ENCODE measurements at places on chromosomes 7 and 10. TPM values are rescaled to one million over a fixed set of nuclear protein-coding genes. Genes with fewer than 3 reads are reported as not detected.
A peak's percentile ranks its signal among the peaks of the same experiment; 100 is the strongest.

DNA sequence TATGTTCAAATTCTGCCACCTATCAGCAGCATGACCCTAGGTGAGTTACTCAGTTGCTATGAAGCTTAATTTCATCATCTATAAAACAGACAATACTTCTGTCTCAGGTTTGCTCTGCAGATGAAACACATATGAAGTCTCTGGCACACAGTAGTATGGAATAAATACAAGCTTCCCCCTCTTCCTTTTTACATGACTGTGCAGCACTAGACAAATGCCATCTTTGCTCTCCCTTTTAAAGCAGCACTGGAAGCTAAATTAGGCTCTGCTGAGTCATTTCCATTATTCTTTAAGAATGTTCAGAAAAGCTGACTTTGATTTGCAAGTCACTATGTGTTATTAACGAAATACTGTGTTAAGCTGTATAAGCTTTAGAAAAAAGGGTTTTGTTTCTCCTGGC lies 40.7 kb upstream of the ANAPC16 start:
- no peak for DNase-seq
- H3K36me3 ChIP-seq = no peaks in the 10 kb centered on the region
- no peaks in the 10 kb centered on the region for H3K27me3 ChIP-seq
- H3K27ac ChIP-seq = no peak overlapping the region
- no peak overlapping the region for H3K4me3 ChIP-seq
- no peaks in the 10 kb centered on the region for H3K4me1 ChIP-seq

GRCh38 chr10:73862011-73862410 lies 12.3 kb downstream of the CAMK2G start:
- H3K27me3 ChIP-seq = no peaks in the 10 kb centered on the region
- H3K4me1 ChIP-seq = peaks cover 18% of the 10 kb centered on the region
- no peak for DNase-seq
- no peak overlapping the region for H3K27ac ChIP-seq

DNA sequence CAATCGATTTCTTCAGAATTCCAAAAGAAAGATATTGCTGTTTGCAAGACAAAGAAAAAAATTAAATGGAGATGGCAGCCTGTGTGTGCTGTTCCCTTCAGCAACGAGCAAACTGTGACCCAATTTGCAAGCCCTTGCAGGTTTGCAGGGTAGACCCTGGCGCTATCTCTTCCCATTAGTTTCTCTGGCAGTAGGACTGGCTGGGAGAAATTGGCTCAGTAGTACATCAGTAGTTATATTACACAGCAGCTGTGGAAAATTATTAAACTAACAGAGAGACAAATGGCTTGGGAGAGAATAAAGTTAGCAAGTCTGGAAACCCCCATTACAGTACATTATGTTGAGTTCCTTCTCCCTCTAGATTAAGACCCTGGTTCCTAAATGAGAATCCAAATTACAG lies 116.4 kb upstream of the ITGB1 start:
- H3K4me1 ChIP-seq = no peaks in the 10 kb centered on the region
- DNase-seq = no peak
- no peak overlapping the region for H3K4me3 ChIP-seq

GRCh38 chr7:121048195-121048594 lies 59.7 kb downstream of the CPED1 start:
- no peak overlapping the region for H3K27ac ChIP-seq
- no peaks in the 10 kb centered on the region for H3K36me3 ChIP-seq
- no peaks in the 10 kb centered on the region for H3K4me1 ChIP-seq
- H3K27me3 ChIP-seq = no peaks in the 10 kb centered on the region

DNA sequence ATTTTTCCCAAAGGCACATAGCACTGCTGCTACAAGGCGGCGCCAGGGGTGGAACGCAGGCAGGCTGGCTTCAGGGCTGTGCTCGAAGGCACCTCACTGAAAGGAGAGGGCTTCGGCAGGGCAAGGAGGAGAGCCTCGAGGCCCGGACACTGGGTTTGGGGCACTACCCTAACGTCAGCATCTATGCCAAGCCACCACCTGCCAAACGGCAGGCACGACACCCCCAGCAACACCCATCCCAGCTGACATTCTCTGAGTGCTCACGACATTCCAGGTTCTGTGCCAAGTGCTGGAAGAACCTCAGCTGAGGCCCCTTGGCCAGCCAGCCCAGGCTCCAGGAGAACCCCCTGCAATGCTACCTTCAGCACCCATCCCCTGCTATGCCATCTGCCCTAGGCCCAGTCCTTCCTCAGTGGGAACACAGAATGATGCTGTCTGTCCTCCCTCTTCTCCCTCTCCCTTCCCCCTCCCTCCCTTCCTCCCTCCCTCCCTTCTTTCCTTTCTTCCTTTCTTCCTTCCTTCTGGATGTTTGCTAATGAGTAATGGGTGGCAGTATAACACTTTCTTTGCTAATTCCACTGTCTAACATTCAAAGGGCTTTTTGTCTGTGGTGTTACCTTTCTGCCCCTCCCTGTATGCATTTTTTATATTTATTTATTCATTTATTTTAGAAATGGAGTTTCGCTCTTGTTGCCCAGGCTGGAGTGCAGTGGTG lies 24.3 kb downstream of the ZCCHC24 start:
- H3K4me1 ChIP-seq = peaks cover 33% of the 10 kb centered on the region
- DNase-seq = no peak
- no peaks in the 10 kb centered on the region for H3K36me3 ChIP-seq
- no peak overlapping the region for H3K27ac ChIP-seq
- no peaks in the 10 kb centered on the region for H3K27me3 ChIP-seq

DNA sequence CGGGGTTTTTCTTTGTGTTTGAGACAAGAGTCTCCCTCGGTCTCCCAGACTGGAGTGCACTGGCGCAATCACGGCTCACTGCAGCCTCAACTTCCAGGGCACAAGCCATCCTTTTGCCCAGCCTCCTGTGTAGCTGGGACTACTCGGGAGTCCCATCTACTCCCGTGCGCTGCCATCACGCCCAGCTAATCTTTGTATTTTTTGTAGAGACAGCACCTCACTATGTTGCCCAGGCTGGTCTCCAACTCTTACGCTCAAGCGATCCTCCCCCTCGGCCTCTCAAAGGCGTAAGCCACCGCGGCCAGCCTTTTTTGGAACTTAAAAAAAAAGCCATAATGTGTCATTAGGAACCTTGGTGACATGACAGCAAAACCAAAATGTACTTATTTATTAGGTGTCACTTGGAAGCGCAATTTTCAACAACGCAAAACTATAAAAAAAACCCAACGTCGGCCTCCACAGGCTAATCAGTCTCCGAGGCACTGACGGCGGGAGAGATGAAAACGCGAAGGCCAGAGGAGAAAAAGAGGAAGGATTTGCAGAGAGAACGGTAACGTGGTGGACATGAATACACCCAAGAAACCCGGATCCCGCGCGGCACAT lies 911 bp upstream of the HNRNPH3 start:
- DNase-seq = peak; percentile 59
- H3K4me1 ChIP-seq = peaks cover 25% of the 10 kb centered on the region
- no peaks in the 10 kb centered on the region for H3K27me3 ChIP-seq
- no peaks in the 10 kb centered on the region for H3K36me3 ChIP-seq
- peak overlapping the region; percentile 98 for H3K4me3 ChIP-seq

GRCh38 chr7:69823151-69823744 lies 225.0 kb downstream of the AUTS2 start:
- H3K36me3 ChIP-seq = no peaks in the 10 kb centered on the region
- H3K4me3 ChIP-seq = no peak overlapping the region
- H3K4me1 ChIP-seq = no peaks in the 10 kb centered on the region
- H3K27me3 ChIP-seq = no peaks in the 10 kb centered on the region

DNA sequence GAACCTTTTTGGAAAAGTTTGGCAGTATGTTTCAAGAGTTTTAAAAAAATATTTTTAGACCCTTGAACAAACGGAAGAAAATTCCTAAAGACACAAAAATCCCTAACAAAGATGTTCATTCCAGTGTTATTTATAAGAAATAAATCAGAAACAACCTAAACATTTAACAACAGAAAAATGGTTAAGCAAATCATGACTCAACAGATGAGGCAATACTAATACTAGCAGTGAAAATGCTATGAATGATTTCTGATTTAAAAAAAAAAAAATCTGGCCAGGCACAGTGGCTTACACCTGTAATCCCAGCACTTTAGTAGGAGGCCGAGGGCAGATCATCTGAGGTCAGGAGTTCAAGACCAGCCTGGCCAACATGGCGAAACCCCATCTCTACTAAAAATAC lies 61.0 kb downstream of the ARHGAP12 start:
- H3K4me1 ChIP-seq = peaks cover under 1% of the 10 kb centered on the region
- no peaks in the 10 kb centered on the region for H3K36me3 ChIP-seq
- no peak overlapping the region for H3K27ac ChIP-seq
- H3K4me3 ChIP-seq = no peak overlapping the region
- no peaks in the 10 kb centered on the region for H3K27me3 ChIP-seq

DNA sequence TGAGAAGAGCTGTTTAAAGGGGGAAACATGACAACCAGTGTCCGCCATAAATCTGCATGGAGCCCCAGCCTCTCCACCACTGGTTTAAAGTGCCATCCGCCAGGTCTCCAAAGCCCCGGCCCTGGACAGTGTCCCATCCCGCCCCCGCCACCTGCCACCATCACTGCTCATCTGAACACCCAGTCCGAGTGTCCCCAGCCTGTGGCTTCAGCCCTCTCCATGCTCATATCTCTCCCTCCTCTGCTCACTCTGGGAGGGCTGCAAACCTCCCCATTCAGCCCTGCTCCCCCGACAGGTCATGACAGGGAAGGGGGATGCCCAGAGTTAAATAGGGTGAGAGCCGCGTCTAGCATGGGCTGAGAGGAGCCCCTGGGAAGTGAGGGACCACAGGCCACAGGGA lies 266.2 kb downstream of the DNAJB6 start:
- no peak overlapping the region for H3K27ac ChIP-seq
- DNase-seq = no peak
- H3K4me1 ChIP-seq = no peaks in the 10 kb centered on the region
- H3K4me3 ChIP-seq = no peak overlapping the region

DNA sequence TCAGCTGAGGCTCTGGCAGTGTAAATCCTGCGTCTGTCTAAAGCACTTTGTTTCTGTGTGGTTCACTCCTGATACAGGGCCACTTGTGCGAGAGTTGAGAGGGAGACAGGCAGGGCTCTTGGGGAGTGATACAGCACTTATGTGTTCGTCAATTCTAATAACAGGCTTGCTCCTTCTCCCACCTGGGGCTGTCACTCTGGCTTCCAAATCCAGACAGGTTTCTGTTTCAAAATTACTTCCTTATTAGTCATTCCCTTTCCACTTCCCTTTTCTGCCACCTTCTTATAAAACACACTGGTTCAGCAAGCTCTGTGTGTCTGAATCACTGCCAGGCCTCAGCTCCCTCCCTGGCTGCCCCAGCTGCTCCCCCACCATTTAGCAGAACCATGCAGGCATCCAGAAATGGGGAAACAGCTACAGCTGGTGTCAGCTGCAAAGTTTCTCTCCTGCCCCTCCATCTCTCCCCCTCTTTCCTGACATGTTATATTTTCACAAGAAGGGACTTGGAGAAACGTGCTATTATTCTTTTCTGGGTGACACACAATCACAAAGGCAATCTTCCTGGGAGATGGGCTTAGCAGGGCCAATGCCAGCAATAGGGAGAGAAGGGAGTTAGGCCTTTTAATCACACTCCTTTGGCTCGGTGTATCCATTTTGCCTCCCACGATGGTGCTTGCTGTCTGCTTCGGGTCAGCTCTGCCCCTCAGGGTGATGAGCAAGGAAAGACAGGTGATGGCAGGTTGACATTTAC lies 58.4 kb upstream of the ZNRF2 start:
- no peaks in the 10 kb centered on the region for H3K36me3 ChIP-seq
- no peak overlapping the region for H3K27ac ChIP-seq
- H3K4me1 ChIP-seq = no peaks in the 10 kb centered on the region
- H3K4me3 ChIP-seq = no peak overlapping the region
- no peaks in the 10 kb centered on the region for H3K27me3 ChIP-seq

DNA sequence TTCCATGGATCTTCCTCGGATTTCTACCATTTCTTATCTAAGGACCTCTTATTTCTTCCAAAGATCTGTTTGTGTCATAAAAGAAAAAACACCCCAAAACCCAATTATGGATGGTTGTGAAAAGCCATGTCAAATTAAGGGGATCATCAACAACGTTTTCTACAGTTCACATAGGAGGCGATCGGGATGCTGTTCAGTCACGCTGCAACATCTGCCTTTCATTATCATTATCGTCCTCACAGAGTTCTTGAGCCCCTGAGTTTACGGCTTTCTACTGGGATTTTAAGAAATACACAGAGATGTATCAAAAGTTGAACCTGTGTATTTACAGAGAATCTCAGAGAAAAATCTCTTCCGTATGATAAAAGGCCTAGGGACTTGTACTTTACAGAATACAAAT lies 101.4 kb downstream of the GRM8 start:
- H3K4me1 ChIP-seq = no peaks in the 10 kb centered on the region
- no peak overlapping the region for H3K4me3 ChIP-seq
- no peaks in the 10 kb centered on the region for H3K36me3 ChIP-seq
- H3K27ac ChIP-seq = no peak overlapping the region
- no peaks in the 10 kb centered on the region for H3K27me3 ChIP-seq

DNA sequence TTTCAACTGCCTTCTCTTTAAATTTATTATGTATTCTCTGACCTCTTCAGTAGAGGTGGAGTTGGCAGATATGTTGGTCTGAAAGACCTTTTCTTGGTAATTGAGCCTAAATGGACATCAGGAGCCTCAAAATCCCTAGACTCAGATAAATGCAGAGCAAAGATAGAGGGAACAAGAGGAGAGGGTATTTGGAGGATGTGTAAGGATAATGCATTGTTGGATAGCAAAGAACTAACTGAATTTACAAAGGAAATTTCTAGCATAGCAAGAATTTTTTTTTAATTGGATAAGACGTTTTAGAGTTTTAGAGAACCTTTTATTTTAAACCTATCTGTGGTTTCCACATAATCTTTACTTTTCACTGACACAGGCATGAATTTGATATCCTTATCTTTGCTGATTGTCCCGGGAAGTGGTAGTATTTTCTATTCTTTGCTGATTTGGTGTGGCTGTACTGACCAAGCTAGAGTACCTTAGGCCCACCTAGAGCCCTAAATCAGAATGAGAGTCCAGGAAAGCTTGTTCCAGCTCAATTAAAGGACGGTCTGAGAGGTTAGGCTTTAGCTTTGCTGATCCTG lies 91.3 kb downstream of the NRF1 start:
- DNase-seq = no peak
- H3K4me3 ChIP-seq = no peak overlapping the region
- H3K4me1 ChIP-seq = no peaks in the 10 kb centered on the region
- no peaks in the 10 kb centered on the region for H3K36me3 ChIP-seq
- no peaks in the 10 kb centered on the region for H3K27me3 ChIP-seq
- no peak overlapping the region for H3K27ac ChIP-seq

- H3K27me3 ChIP-seq = no peaks in the 10 kb centered on the region
- H3K4me3 ChIP-seq = no peak overlapping the region
- no peak overlapping the region for H3K27ac ChIP-seq
Observed at GRCh38 chr7:114130866-114131265, 212.1 kb upstream of the PPP1R3A start.

- no peak overlapping the region for H3K27ac ChIP-seq
- H3K36me3 ChIP-seq = no peaks in the 10 kb centered on the region
- H3K4me3 ChIP-seq = no peak overlapping the region
- H3K4me1 ChIP-seq = no peaks in the 10 kb centered on the region
- no peaks in the 10 kb centered on the region for H3K27me3 ChIP-seq
- DNase-seq = no peak
Observed at GRCh38 chr10:17177014-17177413, 24.5 kb downstream of the TRDMT1 start.

GRCh38 chr7:49344556-49344955 lies 420.2 kb downstream of the CDC14C start:
- no peaks in the 10 kb centered on the region for H3K4me1 ChIP-seq
- H3K27ac ChIP-seq = no peak overlapping the region
- DNase-seq = no peak
- H3K27me3 ChIP-seq = no peaks in the 10 kb centered on the region
- H3K4me3 ChIP-seq = no peak overlapping the region

HIPK2 gene
- total RNA-seq = 22.4 TPM

SFMBT2 gene
- total RNA-seq = 8.5 TPM

CHN2 gene
- total RNA-seq = 27.4 TPM

FAM131B gene
- total RNA-seq = 1.2 TPM

CNOT4 gene
- 53.2 TPM for total RNA-seq

RBM20 gene
- 3.1 TPM for total RNA-seq

GIMAP4 gene
- 5.8 TPM for total RNA-seq

Data from testis (tissue), 5 donors.